Activated T-helper 2 cell treated with anti-CD3 and anti-CD28 coated beads, Interferon-gamma antibody, Interleukin-2, Interleukin-4, amounts not matched to agents 10 μg/mL and 5 μg/mL and 100 μg/mL, durations not matched to agents 14 hours and 24 hours and 36 hours (primary cell): ENCODE measurements at places on chromosomes 5 and 9. TPM values are rescaled to one million over a fixed set of nuclear protein-coding genes. Genes with fewer than 3 reads are reported as not detected.

DNA sequence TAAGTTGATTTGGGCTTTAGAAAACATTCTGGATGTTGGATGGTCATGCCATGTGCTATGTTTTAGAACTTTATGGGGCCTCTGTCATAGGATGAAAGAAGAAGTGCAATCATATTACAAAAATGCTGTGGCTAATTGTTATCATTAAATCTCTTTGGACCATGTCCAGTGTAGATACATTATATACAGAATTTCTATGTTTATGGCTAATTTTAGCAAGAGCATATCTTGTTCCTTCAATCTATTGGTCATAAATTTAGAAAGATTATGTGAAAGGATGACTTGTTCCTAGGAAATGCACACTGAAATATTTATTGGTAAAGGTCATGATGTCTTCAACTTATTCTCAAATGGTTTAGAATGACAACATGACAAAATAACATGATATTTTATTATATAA, 42.4 kb upstream of the ELL2 start:
- no peaks in the 10 kb centered on the region for H3K27me3 ChIP-seq
- no peak for DNase-seq
- peaks cover 2% of the 10 kb centered on the region for H3K4me1 ChIP-seq

GRCh38 chr9:96299823-96300222, 2.2 kb downstream of the HSD17B3 start:
- H3K27me3 ChIP-seq: no peaks in the 10 kb centered on the region
- no peaks in the 10 kb centered on the region for H3K4me1 ChIP-seq
- no peaks in the 10 kb centered on the region for H3K36me3 ChIP-seq
- DNase-seq: no peak

Gene TMC1
- not detected in 2 replicates for total RNA-seq

GRCh38 chr5:33037076-33037475, 326.0 kb downstream of the NPR3 start:
- no peaks in the 10 kb centered on the region for H3K4me1 ChIP-seq
- H3K27me3 ChIP-seq: no peaks in the 10 kb centered on the region
- H3K27ac ChIP-seq: no peak overlapping the region
- H3K4me3 ChIP-seq: no peak overlapping the region
- DNase-seq: no peak
- no peaks in the 10 kb centered on the region for H3K36me3 ChIP-seq

Gene F2R
- total RNA-seq: 2.8 and 3.3 TPM in 2 replicates

Gene PCDHGA6
- 0.48 and 0.55 TPM in 2 replicates for total RNA-seq

Gene SEMA5A
- 0.27 and 0.62 TPM in 2 replicates for total RNA-seq

DNA sequence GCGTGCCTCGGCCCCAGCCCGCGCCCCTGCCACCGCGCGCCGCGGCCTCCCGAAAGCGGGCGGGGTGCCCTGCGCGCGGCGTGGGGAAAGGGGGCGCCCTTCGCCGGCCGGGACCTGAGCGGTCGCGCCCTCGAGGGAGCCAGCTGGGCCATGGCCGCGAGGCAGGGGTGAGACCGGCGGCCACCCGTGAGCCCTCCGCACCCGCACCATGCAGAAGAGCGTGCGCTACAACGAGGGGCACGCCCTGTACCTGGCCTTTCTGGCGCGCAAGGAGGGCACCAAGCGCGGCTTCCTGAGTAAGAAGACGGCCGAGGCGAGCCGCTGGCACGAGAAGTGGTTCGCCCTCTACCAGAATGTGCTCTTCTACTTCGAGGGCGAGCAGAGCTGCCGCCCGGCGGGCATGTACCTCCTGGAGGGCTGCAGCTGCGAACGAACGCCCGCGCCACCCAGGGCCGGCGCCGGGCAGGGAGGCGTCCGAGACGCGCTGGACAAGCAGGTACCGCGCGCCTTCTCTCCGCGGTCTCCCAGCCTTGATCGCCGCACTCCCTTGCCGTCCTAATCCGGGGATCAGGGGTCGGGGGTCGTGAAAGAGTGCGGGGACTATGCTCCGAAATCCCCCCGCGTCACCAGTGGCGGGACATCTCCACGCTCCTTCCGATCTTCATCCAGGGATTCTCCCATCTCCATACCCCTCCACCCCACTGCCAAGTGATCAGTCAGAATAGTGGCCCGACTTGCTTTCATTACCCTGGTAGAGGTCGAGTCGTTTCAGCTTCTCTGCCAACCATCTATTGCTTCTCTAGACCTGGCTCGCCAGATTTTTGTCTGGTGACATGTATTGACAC, 590 bp downstream of the RASGRF2 start:
- peak overlapping the region; percentile 89 for H3K4me3 ChIP-seq
- peak; percentile 30 for DNase-seq
- H3K27me3 ChIP-seq: peaks cover 6% of the 10 kb centered on the region
- H3K27ac ChIP-seq: peak overlapping the region; percentile 83
- peaks cover 55% of the 10 kb centered on the region for H3K4me1 ChIP-seq
- peaks cover 4% of the 10 kb centered on the region for H3K36me3 ChIP-seq

- no peaks in the 10 kb centered on the region for H3K36me3 ChIP-seq
- no peak for DNase-seq
- H3K27ac ChIP-seq: no peak overlapping the region
- H3K4me1 ChIP-seq: no peaks in the 10 kb centered on the region
- H3K27me3 ChIP-seq: peaks cover 2% of the 10 kb centered on the region
- no peak overlapping the region for H3K4me3 ChIP-seq
Observed at GRCh38 chr9:26723486-26723885, 169.1 kb downstream of the CAAP1 start.

DNA sequence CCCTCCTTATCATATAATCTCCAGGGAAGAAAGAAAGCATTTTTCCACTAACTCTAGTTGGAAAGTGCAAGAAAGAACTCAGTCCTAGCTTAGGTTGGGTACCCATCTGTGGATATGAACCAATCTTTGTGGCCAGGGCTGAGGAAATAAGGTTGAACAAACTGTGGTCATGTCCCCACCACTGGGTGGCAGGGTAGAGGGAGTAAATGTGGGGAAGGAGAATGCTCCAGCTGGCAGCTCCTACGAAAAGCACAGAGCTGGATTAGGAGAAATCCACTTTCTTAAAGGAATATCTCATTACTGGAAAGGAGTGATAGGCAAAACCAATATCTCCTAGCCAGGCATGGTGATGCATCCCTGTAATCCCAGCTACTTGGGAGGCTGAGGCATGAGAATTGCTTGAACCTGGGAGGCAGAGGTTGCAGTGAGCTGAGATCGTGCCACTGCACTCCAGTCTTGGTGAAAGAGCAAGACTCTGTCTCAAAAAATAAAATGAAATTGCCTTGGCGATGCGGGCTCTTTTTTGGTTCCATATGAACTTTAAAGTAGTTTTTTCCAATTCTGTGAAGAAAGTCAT, 175.1 kb downstream of the CCDC192 start:
- no peak for DNase-seq
- H3K4me3 ChIP-seq: no peak overlapping the region
- H3K27ac ChIP-seq: no peak overlapping the region
- H3K36me3 ChIP-seq: no peaks in the 10 kb centered on the region

GRCh38 chr9:37984672-37985611, 81.0 kb upstream of the SLC25A51 start:
- H3K4me3 ChIP-seq: no peak overlapping the region
- H3K27ac ChIP-seq: no peak overlapping the region
- no peak for DNase-seq
- H3K36me3 ChIP-seq: no peaks in the 10 kb centered on the region
- H3K27me3 ChIP-seq: no peaks in the 10 kb centered on the region

Gene GMCL2
- total RNA-seq: not detected in 2 replicates

DNA sequence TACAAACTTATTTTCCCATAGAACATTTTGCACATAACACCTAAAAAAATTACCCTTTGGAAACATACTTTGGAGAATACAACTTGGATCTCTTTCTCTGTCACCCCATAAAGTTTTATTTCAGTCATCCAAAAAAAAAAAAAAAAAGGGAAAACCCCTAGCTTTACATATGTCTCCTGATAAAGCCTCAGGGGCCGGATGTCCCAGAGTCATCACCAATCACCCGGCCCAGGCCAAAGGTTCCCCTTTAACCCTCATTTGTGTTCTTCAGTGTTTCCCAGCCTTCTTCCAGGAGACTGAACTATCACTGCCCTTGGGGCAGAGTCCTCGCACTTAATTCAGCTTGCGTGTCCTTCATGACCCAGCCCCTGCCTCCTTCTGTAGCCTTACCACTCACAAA, 28.8 kb downstream of the ANXA6 start:
- no peak for DNase-seq
- H3K4me1 ChIP-seq: peaks cover 53% of the 10 kb centered on the region
- no peak overlapping the region for H3K4me3 ChIP-seq
- H3K36me3 ChIP-seq: peaks cover 94% of the 10 kb centered on the region
- H3K27me3 ChIP-seq: no peaks in the 10 kb centered on the region
